ENCODE measurements at places on chromosomes 16 and 17.

GRCh38 chr16:81528256-81528655 is 83.6 kb downstream of the CMIP start:
- no peak for DNase-seq

GRCh38 chr17:42428141-42428944 is 5.3 kb upstream of the CAVIN1 start:
- peak; percentile 98 for DNase-seq

GRCh38 chr17:4050971-4051370 is 86.7 kb upstream of the ATP2A3 start:
- DNase-seq: no peak

DNA sequence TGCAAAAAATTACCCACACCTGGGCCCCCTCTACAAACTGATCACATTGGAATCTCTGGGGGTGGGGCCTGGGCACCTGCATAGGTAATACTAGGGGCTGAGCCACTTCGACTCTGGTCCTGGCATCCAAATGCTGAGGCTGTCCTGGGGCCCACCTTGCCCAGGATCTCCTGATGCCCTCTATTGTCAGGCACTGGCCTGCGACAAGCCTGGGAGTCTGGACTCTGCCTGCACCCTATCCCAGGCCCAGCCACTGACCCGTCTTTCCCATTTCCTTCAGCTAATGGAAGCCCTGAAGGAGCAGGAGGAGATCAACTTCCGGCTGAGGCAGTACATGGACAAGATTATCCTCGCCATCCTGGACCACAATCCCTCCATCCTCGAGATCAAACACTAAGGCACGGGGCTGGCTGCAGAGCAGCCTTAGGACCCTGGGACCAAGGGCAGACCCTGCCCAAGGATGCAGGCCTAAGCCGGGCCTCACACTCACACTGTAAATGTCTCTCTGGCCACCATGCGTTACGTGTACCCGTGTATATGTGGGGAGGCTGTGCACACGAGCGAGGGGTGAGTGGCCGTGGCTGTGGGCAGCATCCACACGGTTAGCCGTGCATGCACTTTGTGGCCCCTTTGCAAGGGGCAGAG is 140.0 kb downstream of the RAB11FIP4 start:
- DNase-seq: no peak

DNA sequence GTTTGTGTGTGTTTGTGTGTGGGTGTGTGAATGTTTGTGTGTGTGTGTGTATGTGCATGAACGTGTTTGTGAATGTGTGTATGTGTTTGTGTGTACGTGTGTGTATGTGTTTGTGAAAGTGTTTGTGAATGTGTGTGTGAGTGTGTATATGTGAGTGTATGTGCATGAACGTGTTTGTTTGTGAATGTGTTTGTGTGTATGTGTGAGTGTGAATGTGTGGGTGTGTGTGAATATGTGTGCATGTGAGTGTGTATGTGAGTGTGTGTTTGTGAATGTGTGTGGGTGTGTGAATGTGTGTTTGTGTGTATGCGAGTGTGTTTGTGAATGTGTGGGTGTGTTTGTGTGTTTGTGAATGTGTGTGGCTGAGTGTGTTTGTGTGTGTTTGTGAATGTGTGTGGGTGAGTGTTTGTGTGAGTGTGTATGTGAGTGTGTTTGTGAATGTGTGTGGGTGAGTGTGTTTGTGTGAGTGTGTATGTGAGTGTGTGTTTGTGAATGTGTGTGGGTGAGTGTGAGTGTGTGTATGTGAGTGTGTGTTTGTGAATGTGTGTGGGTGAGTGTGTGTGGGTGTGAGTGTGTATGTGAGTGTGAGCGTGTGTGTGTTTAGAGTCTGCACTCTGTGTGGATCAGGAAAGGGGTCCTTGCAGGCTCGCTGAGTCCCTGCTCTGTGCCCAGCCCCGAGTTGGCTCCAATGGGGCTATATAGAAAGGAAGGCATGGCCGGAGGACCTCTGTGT is 890 bp upstream of the CD300A start:
- DNase-seq: no peak

DNA sequence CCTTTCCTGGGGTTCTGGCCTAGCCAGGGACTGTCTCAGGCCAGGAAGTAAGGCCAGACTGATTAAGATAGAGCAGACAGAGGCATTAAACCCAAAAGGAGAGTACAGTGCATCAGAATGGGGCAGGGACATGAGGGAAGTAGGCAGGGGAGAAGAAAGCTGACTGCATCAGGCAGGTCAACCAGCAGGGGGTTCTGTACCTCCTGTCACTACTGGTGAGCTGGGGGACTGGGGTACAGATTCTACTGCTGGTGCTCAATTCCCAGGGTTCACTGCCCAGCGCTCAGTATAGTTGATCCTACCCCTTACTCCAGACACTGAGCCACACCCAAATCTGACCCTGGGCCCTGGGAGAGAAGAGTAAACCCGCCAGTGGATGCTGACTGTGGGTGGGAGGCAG is 12.9 kb upstream of the MTMR4 start:
- DNase-seq: no peak

- no peak for DNase-seq
Observed at GRCh38 chr17:63399856-63400255, 46.2 kb downstream of the CYB561 start.

DNA sequence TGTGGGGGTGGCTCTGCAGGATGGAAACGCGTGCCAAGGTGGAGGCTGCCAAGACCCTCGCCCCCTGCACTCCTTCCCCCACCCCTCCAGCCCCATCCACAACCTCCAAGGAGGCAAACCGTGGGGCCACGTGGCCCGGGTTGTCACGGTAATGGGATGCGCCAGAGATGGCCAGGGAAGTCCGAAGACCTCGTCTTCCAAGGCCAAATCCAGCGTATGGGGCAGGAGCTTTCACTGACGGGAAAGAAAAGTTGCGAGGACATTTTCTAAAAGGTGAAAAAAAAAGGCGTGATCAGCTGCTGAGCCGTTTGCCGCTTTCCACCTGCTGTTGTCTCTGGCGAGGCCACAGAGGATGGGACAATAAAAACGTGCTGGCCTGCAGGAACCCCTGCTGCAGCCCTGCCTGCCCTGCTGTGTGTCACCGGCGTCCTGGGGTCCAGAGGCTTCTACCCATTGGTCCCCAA is 28.3 kb upstream of the GSE1 start:
- DNase-seq: no peak

- DNase-seq: peak; percentile 67
Observed at GRCh38 chr16:86379505-86379846, 130.9 kb upstream of the FOXF1 start.

DNA sequence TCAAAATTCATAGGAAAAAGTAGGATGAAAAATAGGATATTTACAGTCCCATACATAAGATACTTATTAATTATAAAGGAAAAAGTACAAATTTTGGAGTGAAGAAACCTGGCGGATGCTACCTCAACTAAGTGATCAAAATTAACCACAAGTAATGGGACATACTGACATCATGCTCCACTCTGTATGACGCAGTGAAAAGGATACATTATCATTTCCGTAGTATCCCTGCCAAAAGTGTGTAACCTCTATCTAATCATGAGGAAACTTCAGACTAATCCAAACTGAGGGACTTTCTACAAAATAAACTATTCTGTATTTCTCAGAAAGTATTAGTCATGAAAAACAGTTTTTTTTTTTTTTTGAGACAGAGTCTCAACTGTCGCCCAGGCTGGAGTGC is 60.5 kb downstream of the TRIM37 start:
- DNase-seq: peak; percentile 28

Measured in amniotic epithelial cell (primary cell).